ENCODE measurements at places on chromosomes 16 and 17.

GRCh38 chr16:70796301-70796700, 4.7 kb downstream of the VAC14 start:
- DNase-seq: no peak

DNA sequence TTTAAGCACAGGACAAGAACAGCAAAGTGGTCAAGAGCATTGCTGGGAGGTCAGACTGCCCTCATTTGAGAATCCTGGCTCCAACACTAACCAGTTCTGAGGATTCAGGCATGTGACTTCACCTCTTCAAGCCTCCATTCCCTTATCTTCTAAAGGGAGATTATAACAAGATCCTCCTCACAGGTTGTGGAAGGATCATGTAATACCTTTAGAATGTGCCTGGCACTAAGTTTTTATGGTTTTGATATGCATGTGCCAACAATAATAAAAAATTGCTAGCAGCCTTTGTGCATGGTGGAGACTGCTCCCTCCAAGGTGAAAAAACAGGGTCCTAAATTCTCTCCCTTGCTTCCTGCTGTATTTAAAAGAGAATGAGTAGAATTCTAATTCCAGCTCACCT, 36.0 kb upstream of the ADAMTS18 start:
- no peak for DNase-seq

DNA sequence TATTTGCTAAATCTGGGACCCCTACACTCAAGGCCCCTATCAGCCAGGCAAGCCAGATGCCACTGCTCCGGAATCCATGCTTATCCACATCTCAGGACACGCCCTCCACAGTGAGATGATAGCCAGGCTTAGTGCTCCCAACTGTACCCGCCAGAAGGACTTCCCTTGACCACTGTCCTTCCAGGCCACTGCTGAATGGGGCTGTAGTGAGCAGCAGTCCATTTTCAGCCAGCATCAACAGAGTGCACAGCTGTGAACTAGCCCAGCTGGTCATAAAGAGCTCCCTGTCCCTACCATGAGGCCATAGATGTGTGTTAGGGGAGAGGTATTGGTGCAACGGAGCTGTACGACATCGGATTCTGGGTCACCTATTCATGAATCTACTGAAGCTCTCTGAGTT, 13.0 kb upstream of the MED9 start:
- DNase-seq: no peak

- DNase-seq: no peak
These were observed 470.6 kb downstream of the TOX3 start for GRCh38 chr16:52076332-52076731.

DNA sequence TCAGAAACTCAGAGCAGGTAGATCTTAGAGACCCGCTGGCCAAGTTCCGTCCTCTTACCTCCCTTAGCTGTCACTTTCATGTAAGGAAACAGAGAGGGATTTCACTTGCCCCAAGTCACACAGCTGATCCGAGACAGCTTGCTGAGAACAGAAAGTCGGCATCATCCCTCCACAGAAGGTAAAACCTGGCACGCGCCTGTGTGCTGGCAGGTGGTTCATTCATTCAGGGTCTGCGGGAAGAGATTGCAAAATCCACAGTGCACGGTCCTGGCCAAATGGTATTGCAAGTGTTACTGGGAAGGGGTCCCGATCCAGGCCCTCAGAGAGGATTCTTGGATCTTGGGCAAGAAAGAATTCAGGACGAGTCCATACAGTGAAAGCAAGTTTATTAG, 139.4 kb upstream of the RPH3AL start:
- DNase-seq: no peak

DNA sequence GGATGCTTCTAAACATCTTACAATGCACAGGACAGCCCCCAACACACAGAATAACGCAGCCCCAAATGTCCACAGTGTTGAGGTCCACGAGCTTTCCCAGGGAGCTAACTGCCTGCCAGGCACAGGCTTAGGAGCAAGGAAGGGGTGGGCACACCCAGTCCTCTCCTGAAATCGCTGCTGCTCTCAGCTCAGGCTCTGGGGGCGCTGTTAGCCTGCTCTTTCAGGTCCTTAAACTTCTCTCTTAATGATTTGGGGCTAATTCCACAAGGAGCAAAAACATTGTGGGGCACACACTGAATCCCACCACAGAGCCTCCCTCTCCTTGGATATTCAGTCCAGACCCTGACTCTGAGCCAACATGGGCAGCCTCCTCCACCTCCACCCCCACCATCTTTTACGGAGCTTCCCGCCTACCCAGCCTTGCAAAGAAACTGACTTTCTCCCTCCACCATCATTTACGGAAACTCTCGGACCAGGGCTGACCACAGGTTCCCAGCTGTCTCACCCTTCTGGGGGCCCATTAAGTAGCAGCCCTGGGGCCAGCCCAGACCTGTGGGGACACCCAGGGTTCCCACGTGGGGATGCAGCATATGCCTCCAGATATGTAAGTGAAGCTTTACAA, 1.1 kb downstream of the CD300H start:
- peak; percentile 37 for DNase-seq

GRCh38 chr17:4389079-4389478, 22.6 kb upstream of the UBE2G1 start:
- DNase-seq: no peak

DNA sequence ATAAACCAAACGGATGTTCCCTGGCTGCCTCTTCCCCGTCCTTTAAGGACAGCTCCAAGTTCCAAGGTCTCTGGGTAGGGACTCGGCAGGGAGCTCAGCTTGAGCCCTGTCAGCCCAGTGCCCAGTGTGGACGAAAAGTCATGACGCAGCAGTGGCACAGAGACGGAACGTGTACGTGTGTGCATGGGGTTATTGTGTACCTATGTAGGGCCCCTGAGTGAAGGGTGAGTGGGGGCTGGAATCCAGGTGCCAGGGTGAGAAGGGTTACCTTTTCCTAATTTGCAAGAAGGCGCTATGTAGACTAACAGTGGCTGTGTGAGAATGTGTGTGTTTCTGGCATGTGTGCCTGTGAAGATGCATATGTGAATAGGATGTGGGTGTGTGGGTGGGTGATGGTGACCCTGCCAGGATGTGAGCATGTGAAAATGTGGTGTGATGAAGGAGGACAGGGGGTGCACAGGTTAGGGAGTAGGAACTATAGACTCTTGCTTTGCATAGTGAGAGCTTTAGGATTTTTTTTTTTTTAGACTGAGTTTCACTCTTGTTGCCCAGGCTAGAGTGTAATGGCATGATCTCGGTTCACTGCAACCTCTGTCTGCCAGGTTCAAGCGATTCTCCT, 6.0 kb downstream of the SCN4A start:
- DNase-seq: peak; percentile 78

- DNase-seq: peak; percentile 56
These were observed 13.7 kb downstream of the ZNRF1 start for GRCh38 chr16:75012380-75013081.

DNA sequence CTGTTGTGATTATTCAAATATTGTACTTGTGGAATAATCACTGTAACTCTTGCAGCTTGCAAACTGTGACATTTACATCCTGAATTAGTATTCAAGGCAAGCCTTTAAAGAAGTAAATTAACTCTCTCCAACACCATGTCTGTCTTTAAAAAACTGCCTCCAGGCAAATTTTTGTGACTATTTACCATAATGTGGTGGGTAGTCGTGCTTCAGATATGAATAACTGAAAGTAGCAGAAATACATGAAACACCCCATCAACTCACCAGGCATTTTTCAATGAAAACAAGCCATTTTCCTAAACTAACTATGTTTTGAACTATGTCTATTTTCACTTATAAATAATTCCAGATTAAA, 217.4 kb upstream of the PSMD7 start:
- DNase-seq: no peak

DNA sequence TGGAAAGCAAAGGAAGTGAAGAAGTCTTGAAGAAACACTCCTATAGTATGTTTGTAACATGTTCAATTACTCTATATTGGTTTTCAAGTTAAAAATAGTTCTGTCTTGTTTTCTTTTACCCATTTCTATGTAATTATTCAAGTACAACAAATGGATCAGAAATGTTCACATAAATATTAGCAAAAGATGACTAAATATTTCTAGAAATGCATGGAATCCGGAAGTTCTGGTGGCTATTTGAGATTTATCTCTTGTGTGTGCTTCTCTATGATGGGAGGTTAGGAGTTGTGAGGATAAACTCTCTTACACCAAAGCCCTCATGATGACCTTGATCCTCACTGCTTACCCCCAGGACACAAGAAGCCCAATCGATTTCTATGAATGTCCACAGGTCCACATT, 237.5 kb downstream of the CDH8 start:
- no peak for DNase-seq

DNA sequence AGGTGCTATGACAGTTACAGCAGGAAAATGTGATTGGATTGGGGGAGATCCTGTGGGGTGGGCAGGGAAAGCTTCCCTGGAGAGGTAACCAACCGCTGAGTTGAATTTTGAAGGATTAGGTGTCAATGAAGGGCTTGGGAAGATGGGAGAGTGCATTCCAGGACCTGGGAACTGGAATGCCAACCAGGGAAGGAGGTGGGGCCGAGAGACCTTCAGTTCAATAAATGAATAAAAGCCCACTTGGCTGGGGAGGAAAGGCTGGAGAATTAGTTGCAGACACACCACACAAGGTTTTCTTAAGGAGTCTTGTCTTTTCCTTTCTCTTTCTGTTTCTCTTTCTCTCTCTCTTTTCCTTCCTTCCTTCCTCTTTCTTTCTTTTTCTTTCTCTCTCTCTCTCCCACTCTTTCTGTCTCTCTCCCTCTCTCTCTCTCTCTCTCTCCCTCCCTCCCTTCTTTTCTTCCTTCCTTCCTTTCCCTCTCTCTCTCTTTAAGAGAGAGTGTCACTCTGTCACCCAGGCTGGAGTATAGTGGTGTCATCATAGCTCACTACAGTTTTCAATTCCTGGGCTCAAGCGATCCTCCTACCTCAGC, 3.3 kb downstream of the USP43 start:
- DNase-seq: no peak

DNA sequence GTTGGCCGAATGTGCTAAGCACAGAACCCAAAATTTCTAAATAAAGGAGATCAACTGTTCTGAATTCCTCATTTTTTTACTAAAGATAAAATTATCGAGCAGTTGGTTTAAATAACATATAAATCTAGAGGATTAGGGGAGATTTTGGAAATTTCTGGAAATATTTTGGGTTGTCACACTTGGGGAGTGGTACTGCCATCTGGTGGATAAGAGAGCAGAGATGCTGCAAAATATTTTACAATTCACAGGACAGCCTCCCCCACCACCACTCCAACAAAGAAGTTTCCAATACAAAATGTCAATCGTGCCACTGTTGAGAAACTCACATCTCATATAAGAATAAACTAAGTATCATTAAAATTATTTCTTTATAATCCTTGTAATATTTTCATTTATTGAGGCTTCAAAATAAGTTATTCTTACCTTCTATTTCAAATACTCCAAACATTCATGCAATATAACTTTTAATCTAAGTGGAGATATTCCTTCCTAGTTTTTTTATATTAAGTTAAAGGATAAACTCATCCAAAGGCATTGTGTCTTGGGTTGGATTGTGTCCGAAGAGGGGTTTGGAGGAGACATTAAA, 17.0 kb upstream of the ABCA8 start:
- DNase-seq: peak; percentile 18

GRCh38 chr16:85316321-85316919, 204.1 kb upstream of the CIBAR2 start:
- peak; percentile 55 for DNase-seq

- peak; percentile 87 for DNase-seq
These were observed at the start of gene DYNC1LI2 for GRCh38 chr16:66751303-66751991. TSS of gene DYNC1LI2 (minus strand) at chr16:66751609. CDS start at chr16:66751591, 18 bp downstream.

GRCh38 chr17:81193051-81193410, 27.0 kb upstream of the AATK start:
- no peak for DNase-seq

- no peak for DNase-seq
These were observed 40.4 kb downstream of the TNFRSF13B start for GRCh38 chr17:16931318-16932060.

DNA sequence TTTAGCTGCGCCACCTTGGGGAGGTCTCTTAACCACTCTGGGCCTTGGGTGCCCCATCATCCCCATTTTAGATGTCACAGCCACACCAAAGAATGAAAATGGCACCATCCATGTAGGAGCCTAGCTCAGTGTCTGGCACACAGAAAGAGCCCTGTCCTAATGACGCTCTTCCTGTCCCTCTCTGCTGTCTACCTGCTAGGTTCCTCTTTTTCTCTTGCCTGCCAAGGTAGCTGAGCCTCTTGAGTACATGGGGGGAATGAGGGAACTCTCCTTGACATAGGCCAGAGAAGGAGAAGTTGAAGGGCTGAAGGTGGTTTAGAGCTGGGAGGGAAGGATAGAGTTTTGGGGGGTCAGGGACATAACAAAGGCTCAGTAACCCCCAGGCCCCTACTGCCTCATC, 1.8 kb downstream of the RUNDC3A start:
- no peak for DNase-seq

DNA sequence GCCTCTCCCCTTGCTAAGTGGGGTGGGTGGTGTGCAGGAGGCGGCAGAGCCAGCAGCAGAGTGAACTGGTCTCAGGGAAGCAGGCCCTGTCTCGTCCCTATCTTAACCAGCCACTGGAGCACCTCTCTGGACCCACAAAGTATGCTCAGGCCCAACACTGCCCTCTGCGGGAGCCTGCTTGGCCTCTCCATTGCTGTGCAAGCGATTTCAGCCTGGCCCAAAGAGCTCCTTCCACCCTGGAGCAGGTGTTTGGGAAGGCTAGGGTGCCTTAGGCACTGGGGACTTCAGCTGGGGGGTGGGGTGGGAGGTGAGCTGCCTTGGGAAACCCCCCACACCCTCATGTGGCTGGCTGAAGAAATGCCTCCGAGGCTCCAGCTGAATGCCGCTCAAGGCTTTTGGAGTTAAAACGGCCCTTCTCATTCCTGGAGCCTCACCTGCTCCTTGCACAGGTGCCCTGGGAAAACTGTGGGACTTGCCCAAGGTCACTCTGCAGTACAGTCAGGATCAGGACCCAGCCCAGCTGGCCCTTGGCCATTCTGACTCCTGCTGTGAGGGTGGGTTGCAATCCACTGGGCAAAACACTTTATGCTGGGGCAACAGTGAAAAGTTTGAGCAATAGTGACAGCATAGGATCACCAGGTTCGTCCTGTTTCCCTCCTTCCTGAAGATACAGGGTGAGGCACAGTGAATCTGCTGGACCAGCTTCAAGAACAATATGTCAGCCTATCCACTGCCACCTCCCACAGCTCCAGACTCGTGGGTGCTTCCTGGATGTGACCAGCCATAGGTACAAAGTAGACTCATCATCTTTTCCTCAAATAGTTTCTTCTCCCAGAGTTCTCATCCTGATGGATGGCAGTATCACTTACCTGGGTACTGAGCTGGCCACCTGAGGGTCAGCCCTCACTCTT, 5.9 kb upstream of the UBE2O start:
- DNase-seq: peak; percentile 78

GRCh38 chr17:31878703-31879073, 19.6 kb upstream of the COPRS start:
- no peak for DNase-seq

- no peak for DNase-seq
These were observed 339.0 kb downstream of the CDH13 start for GRCh38 chr16:82965808-82966207.

DNA sequence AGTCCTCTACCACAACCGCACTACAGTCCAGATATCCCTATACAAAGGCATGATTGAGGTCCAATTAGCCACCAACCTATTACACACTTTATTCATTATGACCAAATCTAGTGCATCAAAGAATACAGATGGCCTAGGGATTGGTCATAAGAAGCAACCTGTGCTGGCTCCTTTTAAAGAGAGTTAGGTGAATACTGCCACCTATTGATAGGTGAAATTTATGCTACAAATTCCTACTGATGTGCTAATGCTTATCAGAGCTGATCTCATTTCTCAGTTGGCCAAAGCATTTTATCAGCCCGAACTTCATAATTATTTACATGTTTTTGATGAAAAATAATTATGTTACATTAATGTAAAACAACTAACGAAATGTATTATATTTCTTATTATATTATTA, 166.3 kb downstream of the ANKFN1 start:
- peak; percentile 54 for DNase-seq

All from GM12865 (cell line).